ENCODE measurements at places on chromosomes 2 and 18. TPM values are rescaled to one million over a fixed set of nuclear protein-coding genes. Genes with fewer than 3 reads are reported as not detected.

The SERPINB12 gene
- total RNA-seq: not detected

- no peak for DNase-seq
Observed at GRCh38 chr2:38648107-38648761, 17.7 kb upstream of the GALM start.

DNA sequence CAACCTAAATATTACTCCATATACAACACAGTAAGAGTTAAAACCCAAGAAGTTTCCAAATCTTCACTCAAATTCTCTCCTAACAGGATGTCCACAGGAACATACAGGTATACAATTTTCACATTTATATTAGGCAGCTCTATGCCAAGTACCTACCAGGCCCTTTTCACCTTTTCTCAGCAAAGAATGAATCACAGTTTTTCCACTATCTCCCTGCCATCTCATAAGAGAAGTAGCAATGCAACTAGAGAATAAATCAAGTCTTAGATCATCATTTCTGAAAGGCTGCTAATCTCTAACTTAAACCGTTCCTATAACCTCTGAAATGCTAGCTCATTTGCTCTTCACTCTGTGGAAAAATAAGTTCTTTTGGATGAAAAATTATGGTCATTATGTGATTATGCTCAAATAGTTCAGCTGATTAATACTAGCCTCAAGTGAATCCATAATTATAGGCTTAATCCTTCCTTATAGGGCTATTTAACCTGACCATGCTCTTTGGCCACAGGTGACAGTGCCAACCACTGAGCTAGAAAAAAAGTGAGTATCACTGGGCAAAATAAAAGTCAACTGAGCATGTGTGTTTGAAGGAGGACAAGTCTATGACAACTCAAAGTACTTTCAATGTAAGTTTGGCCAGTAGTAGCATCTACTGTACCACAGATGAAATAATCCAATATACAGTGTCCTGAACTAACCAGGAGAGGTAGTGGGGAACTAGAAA is 79.7 kb downstream of the COBLL1 start:
- DNase-seq: no peak

DNA sequence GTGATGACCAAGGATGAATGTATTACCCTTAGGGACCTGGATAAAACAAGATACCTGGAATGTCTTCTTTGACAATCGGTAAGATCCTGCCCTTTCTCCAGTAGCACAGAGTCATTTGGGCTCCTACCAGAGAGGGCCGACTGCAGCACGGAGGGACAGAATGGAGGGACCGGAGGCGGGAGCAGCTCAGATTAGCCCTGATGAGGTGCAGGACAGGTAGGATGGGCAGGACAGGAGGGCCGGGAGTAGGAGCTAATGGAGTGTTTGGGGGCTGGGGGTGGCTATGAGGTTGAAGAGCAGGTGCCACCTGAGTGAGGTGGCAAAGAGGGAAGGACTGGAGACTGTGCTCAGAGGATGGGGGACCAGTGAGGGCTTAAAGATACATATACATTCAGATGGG is 9.9 kb upstream of the PRELID3A start:
- no peak for DNase-seq

DNA sequence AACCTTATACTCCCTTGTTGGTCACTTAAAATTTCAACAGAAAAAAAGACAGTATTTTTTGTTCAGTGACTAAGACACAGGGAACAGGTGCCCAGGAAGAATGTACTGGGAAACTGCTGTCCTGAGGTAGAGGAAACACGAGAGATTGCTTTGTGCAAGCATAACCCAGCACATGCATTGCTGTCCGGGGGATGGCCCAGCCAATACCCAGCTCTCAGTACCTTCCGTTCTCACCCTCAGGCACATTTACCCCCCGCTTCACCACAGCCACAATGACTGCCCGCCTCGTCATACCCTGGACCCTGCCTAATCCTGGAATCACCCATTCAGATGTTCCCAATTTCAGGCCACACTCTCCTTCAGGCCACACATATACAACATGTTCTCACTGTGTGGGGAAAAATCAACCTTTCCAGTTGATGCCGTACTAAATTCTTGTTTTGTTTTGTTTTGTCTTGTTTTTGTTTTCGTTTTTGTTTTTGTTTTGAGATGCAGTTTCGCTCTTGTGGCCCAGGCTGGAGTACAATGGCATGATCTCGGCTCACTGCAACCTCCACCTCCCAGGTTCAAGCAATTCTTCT is 140.7 kb downstream of the ESCO1 start:
- DNase-seq: no peak

DNA sequence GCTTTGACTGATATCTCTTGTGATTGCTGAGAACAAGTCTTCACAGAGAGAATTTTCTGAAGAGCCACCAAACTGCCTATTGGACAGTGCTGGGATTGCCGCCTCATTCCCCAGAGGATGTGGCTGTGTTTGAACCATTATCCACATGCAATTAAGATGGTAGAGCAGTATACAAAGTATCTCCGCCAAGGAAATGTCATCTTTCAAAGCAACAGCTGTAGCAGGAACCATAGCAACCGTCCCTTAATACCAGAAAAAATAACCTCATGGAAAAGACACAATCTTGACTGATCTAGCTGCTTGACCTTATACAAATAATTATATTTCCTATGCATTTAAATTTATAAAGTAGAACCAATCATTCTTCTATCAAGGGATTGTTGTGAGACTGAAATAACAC is 772.6 kb upstream of the FAM98A start:
- no peak for DNase-seq

GRCh38 chr18:63158676-63159291 is 160.8 kb downstream of the BCL2 start:
- no peak for DNase-seq

DNA sequence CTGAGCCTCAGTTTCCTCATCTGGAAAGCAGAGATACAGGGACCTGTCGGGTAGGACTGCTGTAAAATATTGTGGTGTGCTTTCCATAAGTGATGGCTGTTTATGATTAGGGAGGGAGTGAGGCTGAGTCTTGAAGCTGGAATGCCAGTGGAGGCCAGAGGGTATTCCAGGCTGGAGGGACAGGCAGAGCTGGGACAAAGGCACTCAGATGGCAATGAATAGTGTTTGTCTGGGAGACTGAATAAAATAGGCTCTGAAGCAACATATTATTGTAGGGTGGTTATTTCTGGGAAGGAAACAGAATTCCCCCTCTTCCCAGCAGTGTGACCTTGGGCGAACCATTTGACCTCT is 120.7 kb downstream of the INHBB start:
- DNase-seq: no peak

GRCh38 chr2:105188343-105188742 is 53.2 kb upstream of the GPR45 start:
- DNase-seq: no peak

DNA sequence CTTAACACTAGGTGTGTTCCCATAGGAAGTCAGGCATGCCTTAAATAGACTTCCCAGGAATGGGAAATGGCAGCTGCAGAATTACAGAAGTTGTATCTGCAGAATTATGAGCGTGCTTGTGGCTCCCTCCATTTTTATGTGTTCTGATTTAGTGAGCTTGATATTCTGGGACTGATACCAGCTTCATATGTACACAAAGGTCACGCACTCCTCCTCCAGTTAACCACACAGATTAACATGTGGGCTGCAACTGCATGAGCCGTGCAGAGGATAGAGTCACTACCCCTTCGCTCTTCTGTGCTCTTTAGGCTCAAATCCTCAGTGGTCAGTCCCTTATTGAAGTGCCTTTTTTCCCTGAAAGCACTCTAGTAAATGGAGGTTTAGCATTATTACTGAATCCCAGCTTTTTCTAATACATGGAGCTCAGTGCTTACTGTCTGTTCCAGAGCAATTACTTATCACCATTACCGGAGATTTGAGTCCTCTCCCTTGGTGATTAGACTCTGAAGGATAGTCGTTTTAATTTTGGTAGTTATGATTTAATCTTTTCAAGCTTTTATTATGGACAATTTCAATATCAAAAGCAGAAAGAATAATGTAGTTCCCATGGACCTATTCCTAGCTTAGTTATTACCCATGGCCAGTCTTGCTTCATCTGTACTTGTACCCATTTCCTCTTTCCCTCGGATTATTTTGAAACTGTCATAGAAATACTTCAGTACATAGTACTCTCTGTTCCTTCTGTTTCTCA is 238.3 kb downstream of the PRKCE start:
- no peak for DNase-seq

The KLHL41 gene
- total RNA-seq: 77.8 TPM

DNA sequence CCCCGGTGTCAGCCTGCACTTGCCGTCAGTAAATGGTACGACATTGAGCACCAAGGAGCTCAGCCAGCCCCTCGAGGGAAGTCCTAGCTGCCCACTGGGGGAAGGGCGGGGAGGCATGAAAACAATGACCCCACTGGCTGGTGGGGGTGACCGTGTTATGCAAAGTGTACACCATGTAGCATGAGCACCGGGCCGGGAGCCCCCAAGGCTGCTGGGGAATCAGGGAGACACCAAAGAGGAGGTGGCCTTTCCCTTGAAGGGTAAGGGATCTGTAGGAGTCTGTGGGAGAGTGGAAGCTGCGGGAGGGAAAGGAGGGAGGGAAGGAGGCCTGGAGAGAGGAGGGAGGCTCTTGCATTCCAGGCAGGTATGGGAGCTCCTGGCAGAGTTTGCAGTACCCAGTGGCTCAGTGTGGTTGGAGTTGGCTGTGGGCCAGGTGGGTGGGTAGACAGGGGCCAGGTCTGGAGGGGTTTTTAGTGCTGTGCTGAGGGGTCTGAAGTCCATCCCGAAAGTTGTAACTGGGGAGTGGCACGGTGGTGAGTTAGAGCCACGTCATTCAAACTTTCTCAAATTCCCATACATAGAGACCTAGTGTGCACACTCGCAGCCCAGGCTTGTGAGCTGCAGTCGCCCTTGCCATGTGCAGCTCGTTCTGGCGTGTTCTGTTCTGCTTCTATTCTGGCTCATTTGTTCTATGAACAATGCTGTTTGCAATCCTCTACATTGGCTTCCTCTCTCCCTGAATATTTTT is 22.4 kb downstream of the RRM2 start:
- DNase-seq: no peak

DNA sequence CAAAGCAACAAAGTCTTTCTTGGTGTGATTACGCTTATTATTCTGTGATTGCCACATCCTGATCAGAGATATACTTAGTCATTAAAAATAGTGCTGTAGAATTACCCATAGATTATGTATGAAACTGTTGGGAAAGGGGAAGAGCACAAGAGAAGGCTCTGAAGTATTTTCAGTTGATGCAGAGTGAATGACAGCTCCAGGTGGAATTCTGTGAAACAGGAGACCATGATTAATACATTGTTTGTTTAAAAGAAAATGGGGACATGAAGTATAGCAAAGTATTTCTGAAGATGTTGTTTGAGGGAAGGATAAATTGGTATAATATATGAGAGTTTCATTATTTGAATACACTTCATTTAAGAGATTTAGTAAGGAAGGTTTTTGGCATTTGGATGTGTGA is 307.6 kb upstream of the CDH20 start:
- no peak for DNase-seq

GRCh38 chr2:96920801-96921560 is 51.1 kb upstream of the SEMA4C start:
- no peak for DNase-seq

The NTSR2 gene
- total RNA-seq: not detected

- no peak for DNase-seq
Observed at GRCh38 chr2:19488009-19488691, 129.7 kb upstream of the OSR1 start.

DNA sequence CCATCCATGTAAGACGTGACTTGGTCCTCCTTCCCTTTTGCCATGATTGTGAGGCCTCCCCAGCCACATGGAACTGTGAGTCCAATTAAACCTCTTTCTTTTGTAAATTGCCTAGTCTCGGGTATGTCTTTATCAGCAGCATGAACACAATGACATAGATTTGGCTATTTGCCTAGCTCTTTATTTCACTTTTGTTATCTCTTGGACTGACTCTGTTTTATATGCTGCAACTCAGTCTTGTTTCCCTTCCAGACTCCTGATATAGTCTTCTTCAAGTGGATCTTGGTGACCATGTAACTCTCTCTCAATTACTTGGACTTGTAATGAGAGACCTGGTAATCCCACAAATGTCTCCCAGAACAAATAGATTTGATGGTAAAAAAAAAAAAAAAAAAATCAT is 627.6 kb downstream of the CCDC85A start:
- DNase-seq: no peak

DNA sequence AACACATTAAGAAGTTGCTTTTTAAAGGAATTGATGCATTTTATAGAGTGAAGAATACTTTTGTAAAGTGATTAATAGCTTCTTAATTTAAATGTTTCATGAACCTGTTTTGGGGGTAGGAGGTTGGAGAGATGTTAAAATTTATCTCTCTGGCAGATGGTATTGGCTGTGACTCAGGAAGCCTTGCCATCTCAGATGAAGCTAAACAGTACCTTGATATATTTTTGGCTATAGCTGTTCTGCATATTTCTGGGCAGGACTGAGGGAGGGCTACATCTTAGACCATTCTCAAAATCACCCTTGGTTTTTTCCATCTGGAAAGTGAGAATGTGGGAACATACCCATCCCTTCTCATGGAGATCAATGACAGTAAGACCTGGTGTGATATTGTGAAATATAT is 13.4 kb downstream of the CAPN14 start:
- DNase-seq: no peak

The NPPC gene
- total RNA-seq: 1.3 TPM

The TRAF3IP1 gene
- total RNA-seq: 6.8 TPM

- no peak for DNase-seq
Observed at GRCh38 chr2:26333293-26333692, 12.7 kb upstream of the SELENOI start.

The DQX1 gene
- total RNA-seq: not detected

DNA sequence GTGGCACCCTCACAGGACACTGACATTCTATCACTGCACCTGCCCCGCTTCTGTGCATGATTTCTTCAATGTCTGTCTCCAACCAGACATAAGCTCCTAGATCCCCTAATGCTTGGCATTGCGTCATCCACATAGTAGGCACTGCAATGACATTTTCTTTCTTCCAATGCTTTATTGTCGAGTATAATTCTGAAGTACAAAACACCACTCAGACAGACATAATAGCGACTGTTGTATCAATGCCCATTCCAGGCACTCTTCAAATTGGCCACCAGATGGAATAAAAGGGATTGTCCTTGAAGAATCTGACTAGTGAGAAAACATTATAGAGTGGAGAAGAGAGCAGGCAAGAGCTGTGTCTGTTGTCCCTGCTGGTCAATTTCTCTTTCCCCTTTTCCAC is 89.0 kb downstream of the LPIN1 start:
- DNase-seq: no peak

The OTOF gene
- total RNA-seq: not detected

The EFR3B gene
- 4.3 TPM for total RNA-seq
